A549 treated with DMSO at 1 μM for 4 hours (cell line): ENCODE measurements at places on chromosomes 16 and 17. TPM values are rescaled to one million over a fixed set of nuclear protein-coding genes. Genes with fewer than 3 reads are reported as not detected.

The TNS4 gene
- 79.8 to 97.2 TPM (median 92.1 TPM) in 5 replicates for total RNA-seq

The ADORA2B gene
- total RNA-seq: 10.1 to 15.3 TPM (median 11.9 TPM) in 5 replicates

The SOX15 gene
- total RNA-seq: 0.36 to 0.44 TPM (median 0.37 TPM) in 5 replicates

The PIGL gene
- 15.6 to 24.2 TPM (median 16.7 TPM) in 5 replicates for total RNA-seq

The GINS3 gene
- total RNA-seq: 22.5 to 24.6 TPM (median 24.2 TPM) in 5 replicates
